ENCODE measurements at places on chromosomes 4 and X.

- DNase-seq = no peak
Observed at GRCh38 chrX:2703991-2704369, 12.9 kb downstream of the CD99 start.

GRCh38 chrX:50054147-50054546 is 131.8 kb downstream of the CLCN5 start:
- DNase-seq = no peak

DNA sequence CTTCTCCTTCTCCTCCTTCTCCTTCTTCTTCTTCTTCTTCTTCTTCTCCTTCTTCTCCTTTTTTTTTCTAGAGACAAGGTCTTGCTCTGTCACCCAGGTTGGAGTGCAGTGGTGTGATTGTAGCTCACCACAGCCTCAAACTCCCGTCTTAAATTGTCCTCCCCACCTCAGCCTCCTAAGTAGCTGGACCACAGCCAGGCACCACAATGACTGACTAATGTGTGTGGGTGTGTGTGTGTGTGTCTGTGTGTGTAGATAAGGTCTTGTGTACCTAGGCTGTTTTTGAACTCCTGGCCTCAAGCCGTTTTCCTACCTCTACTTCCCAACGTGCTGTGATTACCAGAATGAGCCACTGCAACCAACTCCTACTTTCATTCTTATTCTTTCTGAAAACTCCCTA is 390.9 kb downstream of the ADAM29 start:
- DNase-seq = no peak

GRCh38 chrX:48974574-48974973 is 2.9 kb upstream of the KCND1 start:
- no peak for DNase-seq

GRCh38 chr4:1850276-1850675 is 5.7 kb downstream of the LETM1 start:
- no peak for DNase-seq

DNA sequence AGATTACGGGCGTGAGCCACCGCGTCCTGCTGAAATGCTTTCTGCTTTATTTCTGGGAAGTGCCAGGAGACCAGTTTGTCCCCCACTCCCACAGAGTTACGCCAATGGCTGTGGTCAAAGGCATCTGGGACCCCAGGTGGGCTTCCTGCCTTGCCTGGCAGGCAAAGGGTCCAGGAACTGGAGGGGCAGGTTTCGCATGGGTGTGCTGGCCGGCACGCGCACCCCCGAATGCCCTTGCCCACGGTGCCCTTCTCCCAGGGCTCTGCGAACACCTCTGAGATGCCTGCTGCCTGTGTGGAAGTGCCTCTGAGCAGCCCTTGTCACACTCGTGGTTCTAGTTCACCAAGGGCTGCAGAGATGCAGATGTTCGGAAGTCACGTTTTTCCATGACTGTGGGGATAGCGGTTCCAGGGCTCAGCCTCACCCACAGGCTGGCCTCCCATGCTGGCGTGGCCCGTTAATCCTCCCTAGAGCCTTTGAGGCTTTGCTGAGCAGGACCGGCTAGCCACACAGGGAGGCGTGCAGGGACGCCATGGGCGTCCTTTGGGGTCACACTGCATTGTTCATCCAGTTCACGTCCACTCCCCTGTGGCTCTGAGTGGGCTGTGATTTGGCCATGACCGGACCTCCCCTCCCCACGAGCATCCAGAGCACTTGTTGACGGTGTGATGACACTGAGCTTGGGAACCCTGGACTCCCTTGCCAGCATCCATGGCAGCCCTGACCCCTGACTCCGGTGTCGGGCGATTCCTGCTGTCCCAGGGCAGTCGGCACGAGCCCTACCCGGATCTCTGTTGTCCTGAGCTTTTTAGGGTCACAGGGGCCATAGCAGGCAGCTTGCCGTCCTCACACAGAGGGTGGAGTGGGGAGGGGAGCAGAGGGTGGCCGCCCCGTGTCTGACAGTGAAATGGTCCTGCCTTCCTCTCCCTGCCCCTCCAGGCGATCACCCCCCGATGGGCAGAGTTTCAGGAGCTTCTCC is 12.7 kb upstream of the ADD1 start:
- no peak for DNase-seq

DNA sequence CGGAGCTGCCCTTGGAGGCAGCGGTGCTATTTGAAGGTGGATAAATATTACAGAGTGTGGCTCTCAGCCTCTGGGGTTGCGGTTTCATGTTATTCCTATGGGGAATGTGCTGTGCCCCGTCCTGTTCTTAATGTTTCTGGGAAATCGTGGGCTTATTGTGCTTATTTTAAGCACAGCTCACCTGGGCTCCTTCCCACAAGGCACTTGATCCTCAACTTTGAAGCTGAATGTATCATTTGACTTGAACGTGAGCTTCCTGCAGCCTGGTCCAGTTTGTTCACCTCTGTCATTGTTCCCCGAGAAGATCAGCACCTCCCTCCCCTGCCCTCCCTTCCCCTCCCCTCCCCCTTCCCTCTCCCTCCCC is 3.9 kb downstream of the SORCS2 start:
- DNase-seq = no peak

DNA sequence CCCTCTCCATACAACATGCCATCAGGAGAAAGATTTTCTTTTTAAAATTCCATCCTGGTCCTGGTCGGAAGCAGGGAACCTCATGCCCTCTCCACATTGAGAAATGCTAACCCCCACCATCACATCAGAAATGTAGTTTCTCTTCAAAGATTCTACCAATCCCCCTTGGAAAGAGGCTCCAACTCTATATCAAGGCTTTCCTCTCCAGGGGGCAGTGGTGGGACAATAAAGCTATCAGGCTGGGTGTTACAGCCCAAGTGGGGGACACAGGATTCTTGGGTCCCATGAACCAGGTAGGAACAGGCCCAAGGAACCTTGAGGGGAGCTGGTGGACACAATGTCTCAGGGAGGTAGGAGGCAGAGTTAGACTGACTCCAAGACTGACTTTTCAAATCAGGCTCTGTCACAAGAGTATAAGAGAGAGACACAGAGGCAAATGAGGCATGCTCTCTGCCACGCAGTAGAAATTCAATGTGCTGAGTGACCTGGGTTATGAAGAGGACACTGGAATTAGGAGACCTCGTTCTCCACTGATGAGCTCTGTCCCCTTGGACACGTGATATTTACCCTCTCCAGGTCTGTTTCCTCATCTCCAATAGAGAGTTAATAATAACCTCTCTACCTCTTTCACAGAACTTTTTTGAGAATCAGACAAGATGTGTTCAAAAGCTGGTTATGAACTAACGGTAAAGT is 4.5 kb downstream of the GJB1 start:
- no peak for DNase-seq

DNA sequence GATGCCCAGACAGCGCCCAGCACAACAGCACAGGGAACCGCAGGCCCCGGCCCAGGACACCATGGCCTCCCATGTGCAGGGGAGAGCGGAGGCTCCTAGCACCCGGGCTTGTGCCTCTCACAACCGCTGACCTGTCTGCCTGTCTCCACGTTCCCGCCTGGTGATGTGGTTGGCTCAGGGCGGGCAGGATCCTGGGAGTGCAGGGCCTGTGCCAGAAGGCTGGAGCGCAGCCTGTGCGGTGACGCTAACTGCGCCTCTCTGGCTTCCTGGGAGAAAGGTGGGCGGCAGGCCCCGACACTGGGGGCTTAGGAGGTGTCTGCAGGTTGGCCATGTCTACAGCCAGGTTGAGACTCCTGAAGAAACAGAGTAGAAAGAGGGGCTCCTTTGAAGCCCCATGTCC is 48.7 kb downstream of the CPZ start:
- DNase-seq = no peak
